ENCODE measurements at places on chromosomes 11 and 22.
A peak's percentile ranks its signal among the peaks of the same experiment; 100 is the strongest.

DNA sequence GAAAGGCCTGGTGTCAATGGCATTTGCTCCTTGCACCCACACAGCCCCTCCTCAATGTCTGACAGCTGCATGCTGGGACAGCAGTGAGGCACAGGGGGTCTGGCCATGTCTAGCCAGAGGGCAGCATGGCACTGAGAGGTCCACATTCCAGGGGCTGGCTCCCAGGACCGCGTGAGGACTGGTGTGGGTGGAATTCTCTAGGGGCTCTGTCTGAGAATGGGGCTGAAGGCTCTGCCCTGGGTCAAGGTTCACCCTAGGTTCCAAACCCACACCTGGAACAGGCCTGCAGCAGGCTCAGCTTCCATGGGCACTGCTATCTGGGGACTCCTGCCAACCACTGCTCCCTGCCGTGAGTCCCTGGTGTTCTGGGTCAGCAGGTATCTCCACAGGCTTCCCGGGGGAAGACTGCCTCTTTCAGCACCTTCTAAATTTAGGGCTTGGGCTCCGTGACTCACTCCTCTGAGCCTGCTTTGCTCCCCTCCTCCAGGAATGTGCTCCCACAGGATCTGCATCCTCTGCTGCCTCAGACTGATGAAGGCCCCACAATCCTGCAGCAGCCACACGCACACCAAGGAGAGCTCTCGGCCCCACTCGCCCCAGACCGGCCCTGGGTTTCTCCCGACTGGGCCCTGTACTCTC, 4.2 kb downstream of the STARD10 start:
- DNase-seq: no peak

DNA sequence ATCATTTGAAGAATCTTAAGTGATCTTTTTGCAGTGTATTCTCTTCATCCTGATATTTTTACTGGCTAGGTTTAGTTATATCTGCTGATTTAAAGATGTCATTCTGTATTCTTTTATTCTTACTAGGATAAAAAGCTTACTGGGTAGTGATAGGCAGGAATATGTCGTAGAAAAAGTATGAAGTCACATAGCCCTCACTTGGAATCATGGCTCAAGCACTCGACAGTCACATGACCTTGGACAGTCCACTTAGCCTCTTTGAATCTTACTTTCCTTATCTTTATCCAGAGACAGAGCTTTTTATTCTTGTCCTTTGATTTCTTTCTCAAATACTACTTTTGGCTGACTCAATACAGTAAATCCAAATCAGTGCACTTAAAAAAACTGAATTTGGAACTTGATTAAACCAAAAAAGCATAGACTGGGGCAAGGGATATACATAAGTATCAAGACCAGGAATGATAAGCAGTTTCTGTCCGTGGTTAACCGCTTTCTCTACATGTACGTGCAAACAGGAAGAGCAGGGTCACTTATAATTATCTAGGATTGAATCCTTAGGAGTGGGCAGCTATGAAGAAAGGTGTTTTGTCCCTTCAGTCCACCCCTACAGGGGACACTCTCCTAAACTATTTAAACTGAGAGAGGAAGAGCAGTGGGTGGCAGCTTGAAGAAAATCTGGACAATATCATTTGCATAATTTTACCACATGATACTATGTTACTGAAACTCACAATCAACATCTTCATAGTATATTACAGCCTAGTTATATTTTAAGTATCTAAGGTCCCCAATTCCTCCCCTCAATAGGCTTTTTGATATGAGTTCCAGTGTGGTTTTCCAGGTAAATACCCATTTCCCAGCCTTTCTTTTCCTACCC, 8.0 kb downstream of the MMP7 start:
- no peak for DNase-seq

DNA sequence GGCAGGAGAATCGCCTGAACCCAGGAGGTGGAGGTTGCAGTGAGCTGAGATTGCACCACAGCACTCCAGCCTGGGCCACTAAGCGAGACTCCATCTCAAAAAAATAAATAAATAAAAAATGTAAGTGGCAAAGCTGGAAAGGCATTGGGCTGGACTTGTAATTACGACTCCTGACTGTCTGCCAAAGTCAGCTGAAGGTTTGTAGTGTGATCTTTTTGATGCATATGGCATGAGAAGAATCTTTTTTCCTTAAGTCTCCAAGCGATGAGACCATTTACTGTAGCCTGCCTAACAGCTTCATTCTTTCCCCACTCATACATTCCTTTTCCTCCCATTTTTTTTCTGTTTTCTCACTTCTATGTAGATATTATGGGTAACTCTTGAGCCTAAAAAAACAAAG, 24.8 kb downstream of the CTNND1 start:
- DNase-seq: no peak

DNA sequence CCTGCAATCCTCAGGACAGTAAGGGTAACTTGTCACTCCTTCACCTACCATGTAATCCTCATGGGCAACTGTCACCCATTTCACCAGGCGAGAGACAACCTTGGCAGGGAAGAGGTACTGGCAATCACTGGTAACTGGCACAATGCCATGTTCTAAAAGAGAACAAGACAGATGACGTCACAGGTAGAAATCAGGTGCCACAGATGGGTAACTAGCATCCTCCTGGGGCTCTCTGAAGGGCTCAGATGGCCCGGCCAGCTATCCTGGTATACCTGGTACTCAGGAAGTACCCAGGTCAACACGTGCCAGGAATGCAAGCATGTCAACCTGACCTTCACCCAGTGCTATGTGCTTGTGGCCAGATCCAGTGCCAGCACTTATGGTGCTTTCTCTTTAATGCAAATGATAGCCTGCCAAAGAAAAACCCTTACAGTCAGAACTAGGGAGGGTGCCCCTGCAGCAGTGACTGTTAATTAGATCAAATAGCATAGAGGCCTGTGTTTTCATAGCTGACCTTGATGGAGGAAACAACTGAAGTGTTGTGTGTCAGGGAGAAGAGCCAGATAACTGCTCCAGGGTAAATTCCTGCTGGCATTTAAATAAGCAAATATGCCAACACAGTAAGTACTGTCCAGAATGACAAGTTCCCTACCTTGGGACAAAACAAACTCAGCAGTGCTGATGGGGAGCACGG, 36.2 kb downstream of the THOC5 start:
- DNase-seq: peak; percentile 29

GRCh38 chr11:60282286-60282685, 1.8 kb downstream of the MS4A4A start:
- no peak for DNase-seq

GRCh38 chr11:117064275-117064674, 34.0 kb downstream of the SIK3 start:
- no peak for DNase-seq

GRCh38 chr22:49996518-49997250, 15.9 kb downstream of the IL17REL start:
- no peak for DNase-seq

GRCh38 chr11:118283756-118284350, 19.8 kb upstream of the MPZL2 start:
- no peak for DNase-seq

GRCh38 chr11:65266210-65266609, 4.4 kb downstream of the POLA2 start:
- DNase-seq: no peak

GRCh38 chr11:59009661-59010060, 70.4 kb downstream of the GLYATL1 start:
- no peak for DNase-seq

GRCh38 chr11:111707039-111707690, 59.0 kb downstream of the PPP2R1B start:
- DNase-seq: no peak

GRCh38 chr22:22248878-22249277, 4.3 kb downstream of the VPREB1 start:
- DNase-seq: no peak

GRCh38 chr11:1119604-1120146, 38.1 kb upstream of the MUC5AC start:
- no peak for DNase-seq

DNA sequence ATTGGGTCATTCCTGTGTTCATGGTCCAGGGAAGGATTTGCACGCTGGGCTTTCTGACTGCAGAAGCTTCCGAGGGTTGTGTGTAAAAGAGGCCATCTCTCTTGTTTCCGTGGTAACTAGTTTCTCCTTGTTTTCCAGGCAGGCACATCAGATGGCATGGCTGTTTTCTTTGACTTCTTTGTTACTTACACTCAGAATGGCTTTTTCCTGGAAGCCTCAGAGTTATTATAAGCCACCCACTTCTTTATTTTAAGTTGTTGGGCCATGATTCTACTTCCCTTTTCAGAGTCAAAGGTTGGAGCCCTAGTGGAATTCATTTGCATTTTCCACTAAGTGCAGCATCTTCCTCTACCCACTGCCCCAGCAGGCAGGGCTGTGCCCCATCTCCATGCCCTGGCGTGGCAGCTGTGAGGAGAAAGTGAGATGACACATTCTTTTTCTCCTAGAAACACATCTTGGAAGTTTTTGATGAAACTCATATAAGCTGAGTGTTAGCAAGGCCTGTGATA, 94.9 kb downstream of the PRR5L start:
- DNase-seq: peak; percentile 3

DNA sequence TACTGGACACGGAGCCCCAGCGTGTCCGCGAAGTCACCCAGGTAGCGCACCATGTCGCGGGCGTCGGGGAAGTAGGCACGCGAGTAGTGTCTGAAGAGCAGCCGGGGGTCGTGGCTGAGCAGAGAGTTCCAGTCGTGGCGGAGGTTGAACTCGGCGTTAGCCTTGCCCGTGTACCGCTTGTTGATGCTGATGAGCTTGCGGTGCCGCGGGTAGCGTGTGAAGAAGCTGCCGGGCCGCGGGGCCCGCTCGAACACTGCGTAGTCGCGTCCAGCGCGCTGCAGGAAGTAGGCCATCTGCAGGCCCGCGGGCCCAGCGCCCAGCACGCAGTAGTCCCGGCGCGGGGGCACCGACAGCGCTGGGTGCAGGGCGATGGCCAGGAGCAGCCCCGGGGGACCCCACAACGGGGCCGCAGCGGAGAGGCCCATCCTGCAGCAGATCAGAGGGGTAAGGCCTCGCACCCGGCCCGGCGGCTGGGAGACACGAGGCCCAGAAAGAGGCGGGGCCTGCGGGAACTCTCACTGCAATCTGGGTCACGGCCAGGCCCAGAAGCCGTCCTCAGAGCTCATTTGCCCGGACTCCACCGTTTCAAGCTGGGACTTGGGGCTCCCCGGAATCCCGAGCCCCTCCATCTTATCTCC, 723 bp downstream of the FOXRED2 start:
- DNase-seq: no peak

DNA sequence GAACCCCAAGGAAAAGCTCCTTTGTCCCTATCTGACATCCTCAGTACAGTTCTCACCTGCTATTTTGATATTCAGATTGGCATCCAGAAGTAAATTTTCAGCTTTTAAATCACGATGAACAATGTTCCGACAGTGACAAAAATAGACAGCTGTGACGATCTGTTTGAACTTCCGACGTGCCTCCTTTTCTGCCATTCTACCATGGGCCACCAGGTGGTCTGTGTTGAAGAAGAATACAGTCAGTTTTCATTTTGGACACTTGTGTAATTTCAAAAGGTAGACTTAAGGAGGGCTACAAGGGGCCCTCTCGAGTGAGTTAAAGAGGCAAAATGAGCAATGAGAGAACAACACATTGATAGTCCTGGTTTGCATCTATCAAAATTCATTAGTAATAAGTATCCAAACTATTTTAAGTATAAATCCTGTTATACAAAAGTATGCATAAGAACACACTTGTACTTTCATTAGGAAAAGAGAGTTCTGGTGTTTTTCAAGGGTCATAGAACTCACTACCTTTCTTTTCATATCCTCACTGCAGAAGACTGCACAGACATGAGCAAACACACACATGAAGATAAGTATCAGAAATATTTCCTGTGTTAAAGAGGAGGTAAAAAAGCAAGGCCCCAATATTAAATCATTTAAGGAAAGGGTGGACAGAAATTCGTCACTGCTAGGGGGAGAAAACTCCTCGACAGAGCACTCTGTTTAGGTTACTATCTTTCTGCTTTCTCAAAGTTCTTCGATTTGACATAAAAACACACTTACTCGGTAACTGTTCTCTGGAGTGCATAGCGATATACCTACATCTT, 89.9 kb upstream of the APOA1 start:
- no peak for DNase-seq

DNA sequence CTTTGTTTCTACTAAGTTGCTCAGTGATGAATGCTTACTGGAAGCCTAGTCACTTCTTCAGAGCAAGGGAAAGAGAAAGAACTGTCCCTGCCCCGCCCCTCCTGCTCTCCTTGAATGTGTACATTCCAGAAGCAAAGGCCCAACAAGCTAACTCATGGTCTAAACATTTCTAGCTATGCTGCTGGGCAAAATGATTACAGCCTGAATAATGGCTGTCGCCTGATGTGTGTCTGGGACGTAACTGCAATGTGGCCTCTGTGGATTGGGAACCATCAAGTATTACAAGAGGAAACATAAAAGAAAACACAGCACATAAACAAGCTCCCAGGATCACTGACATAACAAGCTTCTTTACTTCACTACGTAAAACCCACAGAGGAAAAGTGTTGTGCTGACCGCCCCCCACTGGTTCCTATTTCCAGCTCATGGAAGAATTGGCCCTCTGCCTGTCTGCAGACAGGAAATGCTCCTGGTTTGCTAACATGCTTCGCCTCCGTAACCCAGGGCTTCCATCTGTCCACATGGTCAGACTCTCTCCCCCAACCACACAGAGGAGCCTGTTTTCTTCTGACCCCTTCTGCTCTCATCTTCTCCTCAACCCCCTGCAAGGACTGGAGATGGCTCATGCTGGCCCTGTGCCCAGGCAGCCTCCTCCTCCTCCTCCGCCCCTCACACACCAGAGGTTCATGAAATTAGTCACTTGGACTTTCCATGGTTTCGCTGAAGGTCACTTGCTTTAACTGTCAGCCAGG, 187.2 kb downstream of the MAML2 start:
- no peak for DNase-seq

GRCh38 chr11:34204396-34205279, 99.2 kb downstream of the NAT10 start:
- DNase-seq: no peak

GRCh38 chr11:20639688-20640087, 29.7 kb upstream of the NELL1 start:
- no peak for DNase-seq

DNA sequence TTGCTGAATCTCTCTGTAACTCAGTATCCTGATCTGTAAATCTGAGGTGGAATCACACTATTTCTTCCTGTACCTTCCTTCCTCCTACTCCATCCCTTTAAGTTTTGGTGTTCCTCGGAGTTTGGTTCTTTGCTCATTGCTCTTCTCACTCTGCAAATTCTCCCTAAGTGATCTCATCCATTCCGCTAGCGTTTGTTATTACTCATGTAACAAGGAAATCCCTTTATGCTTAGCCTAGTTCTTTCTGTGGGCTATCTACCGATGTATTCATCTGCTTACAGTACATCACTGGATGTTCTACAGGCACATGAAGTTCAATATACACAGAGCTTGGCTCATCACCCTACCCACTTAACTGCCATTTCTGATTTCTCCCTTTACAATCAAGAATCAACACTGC, 1.6 kb upstream of the CEP295 start:
- DNase-seq: no peak
